Ovary (tissue), 10 donors: ENCODE measurements at places on chromosomes 3 and 15. TPM values are rescaled to one million over a fixed set of nuclear protein-coding genes. Genes with fewer than 3 reads are reported as not detected.

DNA sequence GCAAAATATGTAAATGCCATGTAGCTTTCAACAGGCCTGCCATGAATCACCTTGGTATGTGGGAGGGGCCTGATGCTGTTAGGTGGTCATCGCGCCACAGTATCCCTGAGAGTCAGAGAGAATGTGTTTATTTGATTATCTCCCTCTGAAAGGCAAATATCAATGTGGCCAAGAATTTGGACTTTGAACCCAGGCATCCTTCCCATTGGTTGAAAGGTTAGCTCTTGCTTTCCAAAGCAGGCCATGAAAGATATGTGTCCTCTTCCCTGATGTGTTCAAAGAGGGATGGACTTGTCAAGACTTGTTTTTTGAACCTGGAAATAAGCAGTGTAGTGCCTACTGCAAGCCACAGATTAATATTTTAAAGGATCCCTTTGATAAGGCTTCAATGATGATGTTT is 36.7 kb downstream of the SRP14 start:
- DNase-seq: no peak

DNA sequence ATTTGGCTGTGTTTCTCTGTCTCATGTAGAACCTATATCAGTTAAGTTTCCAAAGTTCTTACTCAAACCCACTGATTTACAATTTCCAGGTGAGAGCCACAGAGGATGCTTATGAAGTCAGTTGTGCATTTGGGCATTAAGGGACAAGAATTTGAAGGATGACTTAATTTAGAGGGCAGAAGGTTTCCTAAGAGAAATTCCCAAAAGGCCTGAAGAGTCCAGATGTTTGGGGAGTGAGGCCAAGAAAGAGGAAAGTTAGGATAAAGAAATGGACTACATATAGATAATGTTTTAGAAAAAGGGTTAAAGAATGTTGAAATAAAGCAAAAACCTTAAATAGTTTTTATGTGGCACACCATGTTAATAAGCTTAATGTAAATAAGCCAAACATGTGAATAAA is 338.7 kb upstream of the GRM7 start:
- DNase-seq: no peak

DNA sequence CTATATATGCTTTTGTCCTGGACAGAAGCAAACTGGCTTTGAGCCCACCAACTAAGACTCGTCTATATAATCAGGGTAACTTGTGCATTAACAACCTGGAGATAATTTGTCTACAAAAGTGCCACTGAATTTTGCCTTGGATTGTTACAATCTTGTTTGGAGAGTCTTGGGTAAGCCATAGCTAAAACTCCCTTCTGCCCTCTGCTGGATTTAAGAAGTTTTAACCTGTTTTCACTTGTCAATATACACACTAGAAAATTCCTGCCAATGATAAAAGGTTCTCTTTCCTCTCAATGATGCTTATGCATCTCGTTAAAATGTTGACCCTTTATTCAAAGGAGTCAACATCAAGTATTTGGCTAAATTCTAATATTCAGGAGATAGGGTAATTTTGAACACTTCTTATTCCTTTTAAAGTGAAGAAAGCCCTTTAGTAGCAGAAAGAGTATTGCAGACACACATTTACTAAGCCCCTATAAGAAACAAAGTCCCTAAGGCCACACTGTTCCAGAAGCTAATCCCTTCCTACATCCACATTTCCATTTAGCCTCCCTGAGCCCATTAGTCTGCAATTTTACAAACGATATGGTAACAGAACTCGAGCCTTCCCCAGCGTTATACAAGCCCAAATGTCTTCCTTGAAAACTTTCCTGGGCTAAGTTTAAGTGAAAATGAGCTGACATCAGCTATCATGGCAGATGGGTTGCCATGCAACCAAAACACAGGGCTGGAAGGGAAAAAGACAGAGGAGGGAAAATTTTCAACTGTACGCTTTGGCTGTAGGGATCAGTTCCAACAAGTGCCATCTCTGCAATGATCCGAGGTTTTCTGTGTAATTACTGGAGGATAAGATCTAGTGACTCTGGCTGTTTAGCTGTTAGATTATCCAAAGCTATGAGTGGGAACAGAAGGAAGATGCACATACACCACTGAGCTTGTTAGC is 75.9 kb upstream of the FGF12 start:
- DNase-seq: no peak

C3orf85 gene
- not detected for total RNA-seq

GRCh38 chr3:55855311-55855710 is 368.2 kb upstream of the WNT5A start:
- DNase-seq: no peak

- no peak for DNase-seq
Observed at GRCh38 chr15:57205027-57205855, 171.1 kb upstream of the CGNL1 start.

- no peak for DNase-seq
Observed at GRCh38 chr15:44720460-44721176, 9.3 kb downstream of the B2M start.

DNA sequence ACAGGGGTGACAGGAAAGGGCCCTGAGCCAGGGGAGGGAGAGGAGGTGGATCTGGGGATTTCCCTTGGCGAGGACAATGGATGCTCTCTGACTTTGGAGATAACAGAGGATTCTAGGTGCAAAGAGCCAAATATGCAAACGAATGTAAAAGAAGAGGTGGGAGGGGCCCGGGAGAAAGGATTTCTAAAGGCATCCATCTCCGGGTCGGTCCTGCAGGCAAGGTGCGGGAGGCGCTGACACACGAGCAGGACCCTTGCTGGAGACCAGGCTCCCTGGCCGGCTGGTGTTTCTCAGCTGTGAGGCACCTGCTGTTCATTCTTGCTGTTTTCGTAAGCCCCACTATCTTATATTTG is 115.2 kb upstream of the TLE3 start:
- DNase-seq: no peak

DNA sequence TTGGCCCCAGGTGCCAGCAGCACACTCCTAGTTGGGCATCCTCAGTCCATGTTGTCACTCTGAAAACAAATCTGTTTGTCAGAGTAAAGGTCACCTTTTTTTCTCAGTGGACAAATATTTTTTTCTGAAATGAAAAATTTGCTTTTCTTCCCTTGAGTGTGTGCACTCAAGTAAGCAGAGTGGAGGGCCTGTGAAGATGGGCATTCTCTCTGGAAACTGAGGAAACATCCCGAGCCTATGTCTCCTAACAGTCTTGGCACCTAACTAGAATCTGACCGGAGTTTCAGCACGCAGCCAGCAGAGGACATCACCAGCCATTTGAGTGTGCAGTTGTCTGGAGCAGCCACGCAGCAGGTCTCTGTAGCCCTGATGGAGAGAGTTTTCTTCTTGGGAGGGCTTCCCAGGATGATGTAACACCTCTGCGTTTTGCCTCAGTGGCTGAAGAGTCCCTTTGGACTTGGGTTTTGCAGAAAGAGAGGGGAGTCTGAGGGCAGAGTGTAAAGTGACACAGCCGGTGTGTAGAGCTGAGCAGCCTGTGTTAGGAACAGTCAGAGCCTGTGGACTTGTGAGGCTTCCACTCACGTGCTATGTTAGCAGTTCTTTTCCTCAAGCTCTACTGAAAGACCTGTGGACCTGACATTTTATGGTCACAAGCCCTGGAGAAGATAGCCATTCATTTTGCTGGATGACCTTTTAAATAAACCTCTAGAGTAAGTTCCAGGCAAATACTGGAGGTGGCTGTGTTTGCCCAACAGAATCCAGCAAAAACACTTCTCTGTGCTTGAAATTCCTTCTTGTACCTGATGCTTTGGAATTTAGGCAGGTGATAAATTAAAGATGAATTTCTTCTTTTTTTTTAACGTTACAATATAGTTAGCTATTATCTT is 51.6 kb downstream of the ABHD2 start:
- no peak for DNase-seq

DNA sequence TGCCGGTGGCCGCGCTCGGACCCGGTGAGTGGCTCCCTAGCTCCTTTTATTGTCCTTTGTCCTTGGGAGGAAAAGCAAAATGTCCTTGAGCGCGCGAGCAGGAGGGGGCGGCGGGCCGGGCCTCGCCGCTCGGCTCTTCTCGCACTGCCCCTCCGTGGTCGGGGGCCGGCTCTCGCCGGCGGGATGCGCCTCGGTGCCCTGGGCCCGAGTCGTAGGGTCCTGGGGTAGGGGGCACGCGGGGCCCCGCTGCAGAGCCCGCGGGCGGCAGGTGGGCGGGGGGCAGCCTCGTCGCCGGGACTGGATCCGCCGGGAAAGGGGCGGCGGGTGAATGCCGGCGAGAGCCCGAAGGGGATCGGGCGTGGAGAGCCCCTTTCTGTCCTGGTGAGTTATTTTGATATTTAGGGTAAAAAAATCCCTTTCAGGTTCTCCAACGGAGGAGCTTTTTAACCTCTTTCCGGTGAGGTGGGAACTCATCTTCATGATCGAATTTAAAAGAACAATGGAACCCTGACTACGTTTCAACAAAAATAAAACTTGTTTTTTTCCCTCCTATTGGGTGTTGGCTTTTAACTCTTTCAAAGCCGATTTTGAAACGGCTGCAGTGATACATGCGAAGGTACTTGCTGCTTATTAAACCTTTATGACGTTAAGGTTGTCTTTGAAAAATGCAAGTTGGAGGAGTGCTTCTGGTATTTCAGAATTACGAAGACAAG is 16.8 kb upstream of the CHD2 start:
- peak; percentile 49 for DNase-seq

CNTN6 gene
- not detected for total RNA-seq

DNA sequence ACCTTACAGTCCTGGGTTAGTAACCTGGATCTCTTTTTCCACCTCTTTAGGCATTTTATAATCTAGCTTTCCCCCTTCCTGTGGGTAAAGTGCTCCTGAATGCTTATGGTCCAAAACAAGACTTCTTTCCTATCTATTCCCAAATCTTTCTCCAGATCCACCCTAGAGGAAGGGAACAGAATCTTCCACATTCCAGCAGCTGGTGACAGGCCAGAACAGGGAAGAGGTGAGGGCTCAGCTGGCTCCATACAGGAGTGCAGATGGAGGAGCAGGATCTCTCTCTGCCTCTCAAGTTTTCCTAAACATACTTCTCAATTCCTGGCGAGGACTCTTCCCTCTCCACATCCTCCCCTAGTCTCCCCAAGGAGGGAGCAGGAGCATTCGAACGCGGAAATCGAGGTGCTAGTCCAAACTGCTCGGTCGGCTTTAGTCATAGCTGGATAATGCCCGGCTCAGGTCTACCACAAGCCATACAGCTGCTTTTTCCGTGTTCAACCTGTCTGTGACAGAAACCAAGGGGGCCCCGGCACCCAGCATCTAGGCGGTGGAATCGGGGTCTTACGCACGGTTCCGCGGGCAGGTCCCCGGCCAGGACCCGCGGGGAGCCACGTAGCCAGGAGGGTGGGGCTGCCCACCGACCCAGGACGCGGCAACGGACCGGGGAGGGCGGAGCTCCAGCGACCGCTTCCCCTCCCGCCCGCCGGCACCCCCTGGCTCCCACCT is 4.0 kb downstream of the RASSF1 start:
- DNase-seq: no peak

DNA sequence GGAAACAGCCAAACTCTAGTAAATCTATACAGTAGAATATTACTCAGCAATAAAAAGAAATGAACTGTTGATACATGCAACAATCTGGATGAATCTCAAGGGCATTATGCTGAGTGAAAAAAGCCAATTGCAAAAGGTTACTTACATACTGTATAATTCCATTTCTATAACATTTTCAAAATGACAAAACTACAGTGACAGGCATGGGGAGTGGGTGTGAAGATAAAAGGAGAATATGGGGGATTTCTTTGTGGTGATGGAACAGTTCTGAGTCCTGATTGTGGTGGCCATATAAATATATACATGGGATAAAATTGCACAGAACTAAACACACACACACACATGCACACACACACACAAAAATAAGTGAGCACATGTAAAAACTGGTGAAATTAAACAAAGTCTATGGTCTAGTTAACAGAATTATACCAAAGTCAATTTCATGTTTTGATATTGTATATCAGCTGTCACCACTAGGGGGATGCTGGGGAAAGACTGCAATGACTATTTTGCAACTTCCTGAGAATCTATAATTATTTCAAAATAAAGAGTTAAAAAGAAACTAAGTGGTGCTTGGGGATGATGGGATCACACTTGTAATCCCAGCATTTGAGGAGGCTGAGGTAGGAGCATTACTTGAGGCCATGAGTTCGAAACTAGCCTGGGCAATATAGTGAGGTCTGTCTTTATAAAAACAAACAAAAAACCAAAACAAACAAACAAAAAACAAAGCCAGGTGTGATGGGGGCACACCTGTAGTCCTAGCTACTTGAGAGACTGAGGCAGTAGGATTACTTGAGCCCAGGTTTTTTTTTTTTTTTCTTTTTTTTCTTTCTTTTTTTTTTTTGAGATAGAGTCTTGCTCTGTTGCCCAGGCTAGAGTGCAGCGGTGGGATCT is 66.0 kb downstream of the SPTSSB start:
- no peak for DNase-seq

SATB1 gene
- total RNA-seq: 7.4 TPM

DNA sequence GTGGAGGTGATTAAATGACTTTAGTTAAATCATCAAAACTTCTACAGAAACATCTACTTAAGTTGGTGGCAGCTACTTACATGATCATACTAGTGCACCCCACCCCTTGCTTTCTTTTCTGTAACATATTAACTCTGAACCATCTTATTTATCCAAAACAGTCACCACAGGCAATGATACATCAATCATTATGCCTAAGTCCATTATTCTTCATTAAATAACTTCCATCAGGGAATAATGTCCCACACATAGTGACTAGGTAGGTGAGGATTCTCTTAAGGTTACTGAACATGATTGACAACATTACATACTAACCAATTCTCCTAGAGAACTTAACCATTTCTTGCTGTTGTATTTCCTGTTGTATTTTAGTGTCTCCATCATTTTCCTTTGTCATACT is 210.2 kb downstream of the NR1D2 start:
- DNase-seq: no peak

GRCh38 chr3:100702980-100703345 is 6.3 kb upstream of the TFG start:
- DNase-seq: no peak

DNA sequence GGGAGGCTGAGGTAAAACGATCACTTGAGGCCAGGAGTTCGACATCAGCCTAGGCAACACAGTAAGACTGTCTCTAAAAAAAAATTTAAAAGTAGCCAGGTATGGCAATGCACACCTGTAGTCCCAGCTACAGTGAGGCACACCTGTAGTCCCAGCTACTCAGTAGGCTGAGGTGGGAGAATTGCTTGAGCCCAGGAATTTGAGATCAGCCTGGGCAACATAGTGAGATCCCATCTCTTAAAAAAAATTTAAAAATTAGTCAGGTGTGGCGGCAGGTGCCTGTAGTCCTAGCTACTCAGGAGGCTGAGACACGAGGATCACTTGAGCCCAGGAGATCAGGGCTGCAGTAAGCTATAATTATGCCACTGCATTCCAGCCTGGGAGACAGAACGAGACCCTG is 6.8 kb downstream of the MESD start:
- no peak for DNase-seq

- peak; percentile 94 for DNase-seq
Observed at GRCh38 chr15:58331913-58332675, 99.7 kb upstream of the LIPC start.

DNA sequence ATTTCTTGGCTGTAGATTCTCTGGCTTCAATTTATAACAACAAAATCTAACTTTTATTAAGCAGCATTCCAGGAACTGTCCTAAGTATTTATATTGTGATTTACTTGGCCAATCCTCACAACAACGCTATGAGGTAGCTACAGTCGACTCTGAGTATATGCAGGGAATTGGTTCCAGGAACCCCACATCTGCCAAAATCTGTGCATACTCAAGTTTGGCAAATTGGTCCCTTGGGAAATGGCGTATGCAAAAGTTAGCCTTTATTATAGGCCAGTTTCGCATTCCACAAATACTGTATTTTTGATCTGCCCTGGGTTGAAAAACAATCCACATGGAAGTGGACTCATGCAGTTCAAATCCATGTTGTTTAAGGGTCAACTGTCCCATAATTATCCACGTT is 53.9 kb downstream of the RAP2B start:
- DNase-seq: no peak

DLEC1 gene
- 0.99 TPM for total RNA-seq

FBXO40 gene
- 0.08 TPM for total RNA-seq

NEK10 gene
- 33.4 TPM for total RNA-seq

CRYGS gene
- 2.2 TPM for total RNA-seq
